HAP-1 (cell line): ENCODE measurements at places on chromosomes 1 and 21.

GRCh38 chr1:3473381-3473844, 18.9 kb downstream of the ARHGEF16 start:
- DNase-seq: no peak

DNA sequence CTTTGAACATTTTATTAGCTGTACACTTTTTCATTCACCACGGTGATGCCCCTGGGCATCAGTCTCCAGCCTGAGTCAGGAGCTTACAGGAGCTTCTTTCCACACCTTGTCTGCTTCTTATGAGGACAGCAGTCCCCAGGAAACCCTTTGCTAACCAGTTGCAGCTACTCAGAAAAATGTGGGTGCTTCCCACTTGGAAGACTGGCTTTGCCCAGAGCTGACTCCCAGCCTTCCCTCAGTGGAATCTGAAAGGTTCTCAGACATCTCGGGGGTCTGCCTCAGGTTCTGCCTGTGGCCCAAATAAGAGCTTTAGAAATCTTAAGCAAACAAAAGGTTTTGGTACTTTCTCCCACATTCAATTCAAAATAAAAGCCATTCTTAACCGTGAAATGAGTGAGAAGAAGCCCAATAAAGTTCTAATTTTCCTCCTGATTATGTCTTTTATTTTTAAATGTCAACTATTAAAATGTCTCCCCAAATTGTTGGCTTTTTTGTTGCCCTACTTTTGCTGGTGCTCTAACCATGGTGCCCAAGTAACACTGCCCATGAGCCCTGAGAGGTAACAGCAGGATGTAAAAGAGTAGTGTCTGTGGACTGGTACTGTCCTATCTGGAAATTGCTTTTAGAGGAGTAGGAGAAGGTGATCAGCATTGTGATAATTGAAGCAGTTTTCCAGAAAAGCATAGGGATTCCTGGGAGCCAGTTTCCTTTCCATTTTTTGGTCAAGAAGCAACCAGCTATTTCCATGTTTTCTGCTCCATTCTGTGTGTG, 5.6 kb downstream of the C1orf53 start:
- no peak for DNase-seq

DNA sequence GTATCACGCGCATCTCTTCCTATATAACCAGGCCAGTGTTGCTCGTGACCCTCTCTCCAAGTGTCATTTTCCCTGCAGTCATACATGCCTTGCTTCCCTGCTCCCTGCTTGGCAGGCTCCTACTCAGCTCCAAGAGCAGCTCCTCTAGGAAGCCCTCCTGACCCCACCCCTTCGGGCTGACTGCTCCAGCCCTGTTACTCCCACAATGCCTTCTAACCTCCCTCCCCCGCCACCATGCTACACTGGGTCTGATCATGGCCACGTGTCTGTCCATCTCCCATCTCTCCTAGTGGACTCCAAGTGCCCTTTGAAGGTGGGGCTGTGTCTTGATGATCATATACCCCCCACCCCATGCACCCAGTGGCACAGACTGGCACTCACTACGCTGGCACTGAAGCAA, 44.7 kb downstream of the MRPL37 start:
- DNase-seq: no peak

DNA sequence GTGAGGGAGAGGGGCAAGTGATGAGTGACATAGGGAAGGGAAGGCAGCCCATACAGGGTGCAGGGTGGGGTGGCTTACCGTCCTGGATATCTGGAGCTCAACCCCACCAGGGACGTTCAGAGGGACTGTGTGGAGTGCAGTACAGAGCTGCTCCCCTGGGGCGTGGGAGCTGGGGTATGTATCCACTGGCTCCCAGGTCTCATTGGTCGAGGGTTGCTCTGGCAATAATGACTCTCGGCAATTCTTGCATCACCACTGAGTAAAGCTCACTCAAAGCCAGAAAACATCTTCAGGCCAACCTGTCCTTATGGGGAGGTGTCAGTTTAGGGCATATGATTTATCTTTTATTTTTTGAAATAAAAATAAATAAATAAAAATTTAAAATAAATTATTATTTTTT, 43.2 kb upstream of the RUNX3 start:
- DNase-seq: no peak

GRCh38 chr1:64466033-64466432, 3.9 kb upstream of the CACHD1 start:
- DNase-seq: no peak

DNA sequence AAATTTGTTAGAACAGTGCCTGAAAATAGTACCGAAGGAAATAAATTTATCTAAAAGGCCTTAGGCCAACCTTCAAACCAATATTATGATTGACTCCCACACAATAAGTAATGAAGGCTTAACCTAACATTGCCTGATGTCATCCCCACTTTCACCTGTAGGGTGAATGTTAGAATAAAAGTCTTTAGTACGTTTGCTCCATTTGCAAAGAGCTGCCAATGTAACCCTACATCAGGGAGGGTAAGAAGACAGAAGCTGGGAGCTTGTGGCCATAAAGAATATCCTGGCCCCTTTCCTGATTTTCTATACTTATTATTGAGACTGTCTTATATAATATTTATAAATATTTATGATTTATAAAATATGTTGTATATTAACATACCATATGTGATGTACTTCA, 661.8 kb upstream of the CXADR start:
- DNase-seq: no peak

- no peak for DNase-seq
Observed at GRCh38 chr1:211830055-211830327, 572 bp downstream of the LPGAT1 start.

GRCh38 chr21:36728371-36729111, 29.6 kb downstream of the SIM2 start:
- DNase-seq: no peak

DNA sequence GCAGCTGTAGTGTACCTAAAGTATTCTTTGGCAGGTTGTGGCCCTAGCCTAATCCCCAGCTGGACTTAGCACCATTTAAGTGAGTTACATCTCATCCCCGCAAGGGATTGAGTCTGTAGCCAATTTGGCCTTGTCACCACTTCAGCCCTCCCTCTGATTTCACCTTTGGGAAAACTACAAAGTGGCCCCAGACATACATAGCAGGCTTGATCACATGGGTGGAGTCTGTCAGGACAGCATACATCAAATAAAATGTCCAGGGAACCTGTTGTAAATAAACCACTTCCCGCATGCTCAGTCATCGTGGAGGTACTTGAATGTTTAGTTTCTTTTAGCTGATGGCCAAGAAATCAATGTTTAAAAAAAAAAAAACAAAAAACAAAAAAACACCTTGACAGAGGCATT, 142.5 kb downstream of the DHRS3 start:
- no peak for DNase-seq

GRCh38 chr1:199515261-199515660, 512.2 kb upstream of the NR5A2 start:
- DNase-seq: no peak

GRCh38 chr1:154993572-154994268, at the start of gene LENEP:
Gene LENEP (plus strand): TSS chr1:154993586. CDS start chr1:154993608, 22 bp downstream.
- no peak for DNase-seq

DNA sequence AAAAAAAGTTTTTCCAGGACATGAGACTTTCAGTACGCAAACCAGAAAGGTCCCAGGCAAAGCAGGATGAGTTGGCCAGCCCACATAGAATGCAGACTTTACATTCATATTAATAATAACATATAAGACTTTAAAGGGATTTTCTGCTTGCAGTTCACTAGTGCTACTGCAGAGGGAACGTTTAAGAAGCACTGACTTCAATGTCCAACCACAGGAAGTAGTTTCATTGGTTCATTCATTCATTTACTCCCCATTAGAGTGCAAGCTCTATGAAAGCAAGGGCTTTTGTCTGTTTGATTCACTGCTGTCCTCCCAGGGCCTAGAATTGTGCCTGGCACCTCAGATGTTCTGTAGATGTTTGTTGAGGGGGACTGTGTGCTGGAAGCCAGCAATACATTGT, 11.8 kb upstream of the SERINC2 start:
- DNase-seq: no peak

DNA sequence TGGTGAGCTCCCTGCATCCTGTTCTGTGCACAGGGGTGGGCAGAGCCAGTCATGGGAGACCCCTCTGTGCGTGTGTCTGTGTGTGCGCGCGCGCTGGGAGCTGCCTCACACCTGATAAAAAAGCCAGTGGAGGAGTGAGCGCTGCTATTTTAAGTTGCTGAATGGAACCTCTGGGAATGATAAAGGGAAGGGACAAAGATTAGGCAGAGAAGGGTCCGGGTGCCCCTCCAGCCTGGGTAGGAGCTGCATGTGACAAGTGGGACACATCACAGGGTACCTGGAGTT, 847 bp downstream of the ADORA1 start:
- DNase-seq: no peak

DNA sequence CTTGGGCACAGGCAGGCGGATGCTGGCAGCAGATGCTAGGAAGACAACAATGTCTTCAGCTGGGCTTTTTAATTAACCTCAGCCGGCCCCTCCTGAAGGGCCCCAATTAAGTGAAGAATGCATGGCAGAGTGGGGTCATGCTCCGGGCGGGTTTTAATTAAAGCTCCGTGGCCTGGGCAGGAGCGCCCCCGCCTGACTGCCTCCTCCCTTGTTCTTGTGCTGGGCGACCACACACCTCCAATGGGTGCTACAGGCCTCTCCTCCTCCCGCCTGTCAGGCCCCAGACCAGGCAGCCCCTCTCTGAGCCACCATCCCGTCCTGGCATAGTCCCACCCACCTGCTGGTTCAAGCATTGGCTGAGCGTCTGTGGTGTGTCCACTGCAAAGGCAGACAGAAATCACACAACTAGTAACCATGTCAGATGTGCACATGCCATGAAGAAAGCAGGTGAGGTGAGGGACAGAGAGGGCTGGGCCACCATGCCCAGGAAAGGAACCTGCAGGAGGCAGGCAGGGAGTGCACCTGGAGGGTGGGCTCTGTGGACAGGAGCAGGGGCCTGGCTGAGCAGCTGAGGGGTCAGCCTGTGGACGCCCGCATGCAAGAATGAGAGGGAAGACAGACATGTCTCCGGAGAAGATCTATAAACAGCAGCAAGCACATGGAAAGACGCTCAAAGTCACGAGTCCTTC, 8.5 kb upstream of the ARF1 start:
- no peak for DNase-seq

GRCh38 chr1:30366911-30367310, 356.5 kb downstream of the MATN1 start:
- no peak for DNase-seq

GRCh38 chr1:184685116-184685515, 69.5 kb downstream of the EDEM3 start:
- DNase-seq: peak; percentile 72

DNA sequence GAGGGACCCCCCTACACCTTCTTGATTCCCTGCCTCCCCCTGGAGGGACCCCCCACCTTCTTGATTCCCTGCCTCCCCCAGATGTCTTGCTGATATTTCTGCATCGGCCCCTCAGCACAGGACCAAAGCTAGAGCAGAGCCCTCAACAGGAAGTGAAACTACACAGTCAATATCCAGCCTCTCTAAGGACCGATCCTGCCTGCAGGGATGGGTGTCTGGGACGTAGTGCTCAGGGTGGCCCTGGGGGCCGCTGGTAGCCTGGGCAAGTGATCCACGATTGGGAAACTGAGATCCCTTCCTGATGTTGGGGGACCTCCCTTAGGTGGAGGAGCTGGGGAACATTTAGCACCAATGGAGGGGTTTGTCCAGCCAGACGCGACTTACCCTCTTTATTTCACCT, 3.9 kb upstream of the LEFTY2 start:
- no peak for DNase-seq

GRCh38 chr1:84836145-84836544, 56.9 kb downstream of the LPAR3 start:
- no peak for DNase-seq
